ENCODE measurements at places on chromosomes 6 and 20.

DNA sequence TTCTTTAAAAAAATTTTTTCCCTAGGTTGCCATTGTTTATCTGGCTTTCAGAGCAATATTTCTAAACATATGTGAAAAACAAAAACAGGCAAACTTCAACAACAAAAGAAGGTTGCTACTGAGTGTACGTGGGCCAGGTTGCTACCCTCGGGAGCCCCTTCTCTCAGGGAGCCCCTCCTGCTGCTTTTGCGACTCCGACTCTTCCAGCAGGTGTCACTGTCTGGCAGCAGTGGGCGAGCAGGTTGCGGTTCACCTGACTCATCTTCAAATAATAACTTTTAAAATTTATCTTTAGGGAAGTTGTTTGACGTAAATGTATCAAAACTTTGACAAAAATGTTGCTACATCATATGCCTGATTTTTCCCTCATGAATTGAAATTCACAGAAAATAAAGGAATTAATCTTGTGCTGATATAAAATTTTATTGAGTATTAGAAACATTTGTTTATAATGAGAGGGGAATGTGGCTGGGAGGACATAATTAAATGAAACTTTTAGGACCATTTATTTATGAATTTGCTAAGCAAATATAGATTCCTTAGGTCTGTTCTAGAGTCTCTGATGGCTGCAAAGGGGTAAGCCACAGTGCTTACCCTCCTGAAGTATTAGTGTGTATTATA is 138.8 kb downstream of the HIVEP1 start:
- peak; percentile 44 for DNase-seq

DNA sequence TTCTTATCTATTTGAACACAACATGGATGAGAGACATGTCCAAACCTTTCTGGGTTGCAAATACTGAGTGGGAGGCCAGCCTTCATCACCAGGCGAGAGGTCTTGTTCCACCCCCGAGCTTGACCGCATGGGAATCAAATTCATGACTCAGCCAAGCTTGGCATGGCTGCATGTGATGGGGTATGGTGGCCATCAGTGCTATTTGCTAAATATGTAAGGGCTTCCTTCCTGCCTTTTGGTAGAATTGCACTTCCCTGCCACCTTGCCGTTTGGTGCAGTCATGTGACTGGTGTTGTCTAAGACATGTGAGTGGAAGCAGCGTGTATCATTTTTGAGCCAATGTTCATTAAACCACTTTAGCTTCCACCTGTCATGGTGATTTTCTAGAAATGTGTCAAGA is 508.9 kb upstream of the SULF2 start:
- peak; percentile 33 for DNase-seq

DNA sequence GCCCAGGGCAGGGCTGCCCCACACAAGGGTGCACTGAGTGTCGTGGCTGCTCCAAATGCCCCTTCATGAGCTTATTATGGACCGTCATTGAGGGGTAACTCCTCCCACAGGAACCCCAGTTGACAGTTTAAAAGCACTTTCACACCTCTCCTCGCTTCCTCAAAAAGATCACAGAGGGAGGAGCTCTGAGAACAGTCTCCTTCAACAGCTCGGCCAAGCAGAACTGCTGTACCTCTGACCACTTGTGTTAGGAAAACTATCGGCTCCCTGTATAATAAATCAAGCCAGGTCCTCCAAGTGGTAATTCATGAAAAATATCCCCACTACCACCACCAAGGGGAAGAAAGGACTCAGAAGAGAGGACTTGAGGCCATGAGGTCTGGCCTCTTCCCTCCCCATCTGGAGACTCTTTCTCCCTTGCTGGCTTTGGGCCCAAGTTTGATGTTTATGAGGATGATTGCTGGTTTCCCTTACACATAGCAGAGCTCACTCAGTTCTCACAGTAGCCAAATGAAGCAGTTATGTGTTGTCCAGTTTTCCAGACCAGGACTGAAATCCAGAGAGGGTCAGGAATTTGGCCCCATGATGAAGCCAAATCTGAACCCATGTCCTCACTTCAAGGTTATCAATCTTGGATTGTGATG is 8.7 kb downstream of the SNX21 start:
- peak; percentile 62 for DNase-seq

GRCh38 chr6:24861934-24862333 is 63.2 kb upstream of the ARMH2 start:
- no peak for DNase-seq

DNA sequence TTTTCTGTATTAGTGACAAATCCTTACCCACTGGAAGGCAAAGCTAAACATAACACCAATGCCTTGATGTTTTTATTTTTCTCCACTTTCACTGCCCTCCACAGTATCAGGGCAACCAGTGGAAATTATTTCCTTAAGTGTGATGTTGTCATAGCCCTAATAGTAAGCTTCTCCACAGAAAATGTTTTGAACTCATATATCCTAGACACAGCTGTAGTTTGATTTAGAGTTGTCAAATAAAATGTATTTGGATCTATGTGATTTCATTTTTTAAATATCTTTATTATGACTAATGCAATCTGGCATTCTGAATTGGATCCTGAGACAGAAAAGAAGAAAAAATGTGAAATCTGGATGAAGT is 70.9 kb upstream of the UFL1 start:
- no peak for DNase-seq

All from choroid plexus epithelial cell (primary cell).